Fibroblast of skin of left quadriceps (primary cell): ENCODE measurements at places on chromosomes 1 and 21.

- no peak for DNase-seq
These were observed 125.0 kb downstream of the KIAA0319L start for GRCh38 chr1:35432231-35432630.

DNA sequence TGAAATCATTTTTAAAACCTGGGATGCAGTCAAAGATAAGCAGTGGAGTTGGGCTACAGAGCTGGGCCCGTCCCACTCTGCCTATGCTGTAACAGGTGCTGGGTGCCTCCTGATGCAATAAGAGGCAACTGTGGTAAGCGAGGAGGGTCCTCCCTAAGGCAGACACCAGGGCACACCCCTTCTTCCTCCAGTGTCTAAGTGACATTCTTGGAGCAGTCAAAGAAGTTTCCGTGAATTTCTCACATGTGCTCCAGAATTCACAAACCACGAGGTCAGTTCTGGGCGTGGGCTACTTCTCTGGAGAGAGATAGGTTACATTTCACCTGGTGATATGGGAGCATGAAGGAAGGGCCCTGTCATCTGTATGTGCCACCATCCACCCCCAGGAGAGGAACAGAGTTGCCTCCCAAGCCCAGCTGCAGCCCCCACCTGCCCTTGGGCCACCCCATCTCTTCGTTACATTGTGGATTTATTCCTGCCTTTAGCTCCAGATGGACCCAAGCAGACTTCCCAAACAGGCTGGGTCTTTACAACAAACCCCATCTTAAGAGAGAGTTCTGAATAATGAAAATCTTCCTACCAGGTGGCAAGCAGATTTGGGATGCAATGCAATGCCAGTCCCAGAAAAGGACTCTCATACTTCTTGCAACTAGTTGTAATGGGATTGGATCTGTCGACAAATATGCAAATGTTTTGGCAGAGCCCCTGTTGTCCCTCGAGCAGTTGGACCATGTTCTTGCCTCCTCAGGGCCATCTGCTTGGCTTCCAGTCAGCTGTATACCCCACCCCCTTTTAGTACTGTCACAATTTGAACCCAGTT is 82.5 kb upstream of the CNTN2 start:
- no peak for DNase-seq

DNA sequence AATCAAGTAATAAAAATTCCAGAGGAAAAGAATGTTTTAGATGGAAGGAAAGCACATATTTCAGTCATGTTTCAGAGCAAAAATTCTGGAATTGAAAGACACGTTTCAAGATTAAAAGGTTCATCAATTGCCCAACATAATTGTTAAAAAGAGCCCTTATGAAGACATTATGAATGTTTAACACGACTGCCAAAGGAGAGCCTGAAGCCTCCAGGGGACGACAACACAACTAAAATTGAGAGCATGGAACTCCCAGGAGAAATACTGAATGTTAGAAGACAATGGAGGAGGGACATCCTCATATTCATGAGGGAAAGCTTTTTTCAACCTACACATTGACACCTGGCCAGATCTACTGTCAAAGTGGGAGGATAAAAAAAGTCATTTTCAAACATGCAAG is 16.0 kb downstream of the OR2T11 start:
- no peak for DNase-seq

DNA sequence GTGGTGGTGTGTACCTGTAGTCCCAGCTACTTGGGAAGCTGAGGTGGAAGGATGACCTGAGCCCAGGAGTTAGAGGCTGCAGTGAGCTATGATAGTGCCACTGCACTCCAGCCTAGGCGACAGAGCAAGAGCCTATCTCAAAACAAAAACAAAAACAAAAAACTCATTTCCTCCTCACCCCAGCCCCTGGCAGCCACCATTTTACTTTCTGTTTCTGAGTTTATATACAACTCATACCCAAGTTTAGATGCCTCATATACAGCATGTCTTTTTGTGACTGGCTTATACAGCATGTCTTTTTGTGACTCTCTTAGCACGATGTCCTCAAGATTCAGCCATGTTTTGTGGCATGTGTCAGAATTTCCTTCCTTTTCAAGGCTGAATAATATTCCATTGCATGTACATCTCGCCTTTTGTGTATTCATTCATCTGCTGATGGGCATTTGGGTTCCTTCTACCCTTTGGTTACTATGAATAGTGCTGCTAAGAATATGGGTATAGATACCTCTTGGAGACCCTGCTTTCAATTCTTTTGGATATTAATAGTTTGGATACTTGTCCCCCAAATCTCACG is 14.7 kb downstream of the COA7 start:
- DNase-seq, result no peak

DNA sequence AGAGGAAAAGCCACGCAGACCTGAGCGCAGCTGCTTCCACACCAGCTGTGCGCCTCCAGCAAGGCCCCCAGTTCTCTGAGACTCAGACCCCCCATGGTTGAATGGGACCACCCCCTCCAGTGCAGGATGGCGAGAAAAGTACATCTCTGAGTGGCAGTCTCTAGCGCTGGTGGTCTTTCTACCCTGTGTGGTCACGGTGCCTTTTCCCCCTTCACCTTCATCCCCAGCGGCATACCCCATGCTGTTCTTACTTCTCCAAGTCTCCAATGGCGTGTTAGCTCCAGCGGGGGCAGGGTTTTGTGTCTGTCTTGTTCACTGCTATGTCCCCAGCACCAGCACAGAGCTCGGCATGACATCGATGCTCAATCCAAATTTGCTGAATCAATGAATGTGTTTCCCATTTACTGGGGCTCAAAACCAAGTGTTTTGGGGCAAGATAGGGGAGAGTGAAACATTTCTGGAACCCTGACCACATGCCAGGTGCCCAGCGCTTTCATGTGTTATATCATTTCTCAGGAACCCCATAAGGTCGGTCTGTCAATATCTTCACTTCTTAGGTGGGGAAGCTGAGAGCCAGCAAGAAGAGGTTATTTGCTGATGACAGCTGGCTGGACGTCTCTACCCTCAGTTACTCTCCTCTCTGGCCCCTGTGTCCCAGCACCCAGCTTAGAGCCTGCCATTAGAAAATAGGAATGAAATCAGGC is 959 bp upstream of the SDC3 start:
- no peak for DNase-seq

DNA sequence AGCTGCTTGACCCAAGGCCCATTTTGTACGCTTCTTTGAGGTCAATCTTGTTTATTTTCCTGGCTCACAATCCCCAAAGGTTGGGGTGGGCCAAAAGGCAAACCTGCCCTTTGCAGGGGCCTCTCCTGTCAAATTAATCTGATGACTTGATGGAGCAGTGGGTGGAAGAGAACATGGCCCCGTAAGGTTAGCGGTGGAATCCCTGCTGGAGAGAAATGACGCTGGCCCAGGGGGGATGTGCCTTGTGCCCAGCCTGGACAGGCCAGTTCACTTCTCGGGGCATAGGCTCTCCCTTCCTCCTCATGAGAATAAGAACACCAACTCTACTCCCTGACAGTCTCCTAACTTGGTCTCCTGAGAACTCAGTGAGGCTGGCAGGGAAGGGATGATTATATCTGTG is 40.5 kb downstream of the C1orf198 start:
- DNase-seq, result no peak

DNA sequence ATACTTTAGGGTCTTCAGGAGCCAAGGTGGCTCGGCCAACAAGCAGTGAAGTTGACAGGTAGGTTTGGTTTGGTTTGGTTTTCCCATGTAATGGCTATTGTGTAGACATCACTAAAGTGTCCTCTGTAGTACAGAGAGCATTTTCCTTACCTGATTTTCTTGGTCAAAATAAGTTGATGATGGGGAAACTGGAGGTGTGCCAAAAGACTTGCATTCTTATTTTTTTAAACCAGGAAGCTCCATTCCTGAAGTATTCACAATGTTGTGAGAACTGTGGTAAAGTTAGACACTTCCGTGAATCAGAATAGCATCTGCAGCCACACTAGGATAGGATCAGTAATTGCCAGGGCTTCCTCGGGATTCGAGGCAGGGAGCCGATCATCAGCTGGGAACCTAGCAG is 2.9 kb downstream of the ZBTB37 start:
- no peak for DNase-seq

- no peak for DNase-seq
These were observed 3.3 kb downstream of the NPPB start for GRCh38 chr1:11855430-11855829.

DNA sequence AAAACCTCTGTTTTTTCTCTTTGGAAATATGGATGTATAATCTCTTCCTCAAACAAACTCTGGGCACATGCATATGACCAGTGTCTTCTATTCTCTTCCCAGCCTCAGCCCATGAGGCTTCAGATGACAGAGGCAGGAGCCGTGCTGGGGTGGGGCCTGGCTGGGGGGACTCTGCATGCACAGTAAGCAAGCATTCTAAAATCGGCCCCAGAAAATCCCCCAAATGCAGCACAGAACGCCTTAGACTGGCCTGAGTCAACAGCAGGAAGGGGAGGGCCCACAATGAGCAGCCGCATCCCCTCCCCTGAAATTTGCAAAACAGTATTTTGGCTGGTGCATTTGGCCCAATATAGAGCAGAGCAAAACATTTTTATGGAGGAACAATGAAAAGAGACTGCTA is 47.8 kb downstream of the ITPKB start:
- no peak for DNase-seq

GRCh38 chr1:82154219-82154970 is 353.7 kb downstream of the ADGRL2 start:
- DNase-seq, result no peak
